ENCODE measurements at places on chromosomes 4 and X.

- DNase-seq, result no peak
Observed at GRCh38 chr4:7761312-7761711, 178.3 kb downstream of the AFAP1 start.

DNA sequence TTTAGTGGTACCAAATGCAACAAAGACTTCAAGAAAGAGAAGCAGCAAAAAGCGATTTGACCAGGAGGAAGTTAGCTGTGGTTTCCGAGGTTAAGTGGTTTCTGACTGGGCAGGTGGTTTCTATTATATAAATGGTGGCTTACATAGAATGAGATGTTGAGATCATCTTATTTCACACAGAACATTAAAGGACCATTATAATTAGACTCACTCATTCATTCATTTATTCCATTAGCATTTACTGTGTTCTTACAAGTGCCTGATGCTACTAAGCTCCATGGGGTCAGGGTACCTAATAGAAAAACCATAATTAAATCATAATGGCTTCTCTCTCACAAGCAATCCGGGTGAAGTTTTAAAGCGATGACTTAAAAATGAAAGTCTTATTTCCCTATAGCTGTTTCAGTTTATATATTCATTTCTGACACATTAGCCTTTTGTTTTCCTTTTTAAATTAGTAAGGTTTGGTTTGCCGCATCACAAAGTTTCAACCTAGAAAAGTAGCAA is 10.6 kb downstream of the TSPAN6 start:
- no peak for DNase-seq

GRCh38 chr4:102437111-102437510 is 64.0 kb upstream of the NFKB1 start:
- no peak for DNase-seq

DNA sequence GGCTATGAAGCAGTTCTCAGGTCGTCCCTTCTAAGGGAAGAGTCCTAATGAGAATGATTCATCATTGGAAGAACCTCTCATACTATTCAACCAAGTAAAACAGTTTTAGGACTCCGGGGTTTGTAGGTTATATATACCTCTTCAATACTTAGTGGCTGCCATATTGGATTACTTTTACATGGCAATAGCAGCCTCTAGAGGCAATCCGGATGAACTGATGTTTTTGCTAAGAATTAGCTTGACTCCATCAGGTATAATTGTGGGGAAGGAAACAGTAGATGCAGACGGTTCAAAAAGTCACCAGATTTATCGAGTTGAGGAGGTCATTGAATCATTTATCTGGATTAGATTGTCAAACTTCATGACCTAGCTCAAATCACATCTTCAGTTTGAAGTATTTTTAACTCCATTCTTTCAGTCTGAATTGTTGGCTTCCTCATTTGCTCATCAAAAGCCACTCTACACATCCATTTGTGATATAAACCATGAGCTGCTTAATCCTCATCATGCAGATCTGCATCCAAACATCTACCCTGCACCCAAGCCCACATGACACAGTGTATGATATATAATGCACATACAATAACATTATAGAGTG is 28.4 kb downstream of the GUCY1B1 start:
- DNase-seq, result no peak

DNA sequence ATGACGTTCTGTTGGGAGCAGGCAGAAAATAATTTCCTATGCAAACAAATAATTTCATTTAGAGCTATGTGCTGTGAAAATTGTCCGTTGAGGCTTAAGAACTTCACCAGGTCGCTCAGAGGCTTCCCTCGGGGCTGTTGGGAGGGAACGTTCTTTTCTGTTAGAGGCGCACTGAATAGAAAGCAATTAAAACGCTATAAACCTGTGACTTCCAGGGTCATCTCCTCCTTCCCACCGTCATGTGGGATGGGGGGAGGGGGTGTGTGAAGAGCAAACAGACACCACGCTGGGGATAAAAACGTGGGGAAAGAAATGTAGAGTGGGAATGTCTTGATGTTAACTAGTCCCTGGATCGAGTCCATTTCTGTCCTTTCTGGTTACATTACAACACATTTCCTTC is 35.2 kb upstream of the ZNF518B start:
- no peak for DNase-seq

DNA sequence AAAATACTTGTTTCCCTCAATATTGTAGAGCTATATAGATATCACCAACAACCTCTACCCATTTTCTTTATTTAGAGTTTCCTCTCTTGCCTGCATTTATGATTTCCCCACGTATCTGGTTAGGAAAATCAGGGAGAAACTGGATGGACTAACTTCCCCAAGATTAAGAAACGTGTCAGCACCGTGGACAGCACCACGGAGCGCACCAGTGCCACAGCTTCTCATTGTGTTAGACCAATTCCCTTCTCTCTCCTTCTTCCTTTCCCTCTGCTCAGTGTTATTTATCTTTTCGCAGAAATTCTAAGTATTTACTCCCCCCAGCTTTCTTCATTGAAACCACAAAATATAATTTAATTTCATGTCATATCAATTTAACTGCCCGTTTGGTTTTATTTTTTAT is 568.6 kb upstream of the BOD1L1 start:
- DNase-seq, result peak; percentile 20

DNA sequence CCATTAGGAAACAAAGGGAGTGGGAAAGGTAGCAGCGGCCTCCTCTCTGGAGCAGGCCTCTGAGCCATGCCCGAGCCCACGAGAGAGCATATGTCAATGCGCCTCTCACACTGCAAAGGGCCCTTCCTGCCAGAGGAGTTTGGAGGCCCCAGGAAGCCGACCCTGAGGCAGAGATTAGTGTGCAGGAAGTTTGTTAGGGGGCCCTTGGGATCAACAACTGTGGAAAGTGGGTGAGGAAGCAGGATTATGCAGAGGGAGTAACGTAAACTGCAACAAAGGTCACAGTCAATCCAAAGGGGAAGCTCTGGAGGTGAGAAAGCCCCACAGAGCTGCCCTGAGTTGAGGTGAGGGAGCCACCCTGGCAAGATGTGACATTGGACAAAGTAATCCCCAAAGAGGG is 17.4 kb downstream of the RTL5 start:
- no peak for DNase-seq

DNA sequence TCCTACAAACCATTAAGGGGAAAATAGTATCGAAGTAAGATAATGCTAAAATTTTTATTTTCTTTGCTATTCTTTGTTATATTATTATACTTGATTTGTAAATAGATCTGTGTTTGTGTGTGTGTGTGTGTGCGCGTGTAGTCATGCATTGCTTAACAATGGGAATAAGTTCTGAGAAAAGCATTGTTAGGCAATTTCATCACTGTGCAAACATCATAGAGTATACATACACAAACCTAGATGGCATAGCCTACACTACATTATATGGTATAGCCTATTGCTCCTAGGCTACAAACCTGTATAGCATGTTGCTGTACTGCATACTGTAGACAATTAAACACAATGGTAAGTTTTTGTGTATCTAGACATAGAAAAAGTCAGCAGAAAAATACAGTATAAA is 17.1 kb downstream of the MTTP start:
- DNase-seq, result no peak

DNA sequence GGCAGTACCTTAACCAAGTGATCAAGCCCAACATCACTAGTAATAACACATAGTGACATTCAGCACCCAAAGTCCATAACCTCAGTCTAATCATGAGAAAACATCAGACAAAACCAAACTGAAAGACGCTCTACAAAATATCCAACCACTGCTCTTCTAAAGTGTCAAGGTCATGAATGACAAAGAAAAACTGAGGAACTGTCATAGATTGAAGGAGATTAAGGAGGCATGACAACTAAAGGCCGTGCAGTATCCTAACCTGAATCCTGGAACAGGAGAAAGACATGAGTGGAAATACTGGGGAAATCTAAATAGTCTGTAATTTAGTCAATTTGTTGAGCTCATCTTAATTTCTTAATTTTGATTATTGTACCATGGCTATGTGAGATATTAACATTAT is 38.2 kb upstream of the EXOC1L start:
- DNase-seq, result no peak

DNA sequence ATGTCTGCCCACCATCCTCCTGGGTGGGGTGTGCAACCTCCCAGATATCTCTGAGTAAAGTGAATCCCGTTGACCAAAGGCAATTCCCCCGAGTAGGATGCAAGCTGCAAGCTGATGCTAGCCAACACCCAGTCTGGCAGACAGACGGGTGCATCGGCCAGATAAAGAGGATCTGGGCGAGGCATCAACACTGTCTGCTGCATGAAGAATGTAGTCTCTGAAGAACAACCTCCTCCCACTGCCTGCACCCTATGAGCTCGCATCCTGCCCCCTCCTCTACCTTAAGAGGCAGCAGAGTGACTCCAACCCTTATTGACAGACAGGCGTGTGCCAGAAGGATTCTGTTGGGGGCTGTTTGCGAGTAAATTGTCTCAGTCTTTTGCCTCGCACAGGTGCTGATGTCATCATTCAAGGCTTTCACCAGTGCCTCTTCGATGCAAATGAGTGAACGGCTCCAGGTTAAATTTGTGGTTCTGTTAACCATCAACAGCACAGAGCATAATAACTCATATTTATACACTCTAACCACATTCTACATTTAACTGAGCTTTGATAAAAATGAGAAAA is 546.9 kb downstream of the BCOR start:
- no peak for DNase-seq

GRCh38 chr4:95213366-95213765 is 335.4 kb downstream of the UNC5C start:
- no peak for DNase-seq

DNA sequence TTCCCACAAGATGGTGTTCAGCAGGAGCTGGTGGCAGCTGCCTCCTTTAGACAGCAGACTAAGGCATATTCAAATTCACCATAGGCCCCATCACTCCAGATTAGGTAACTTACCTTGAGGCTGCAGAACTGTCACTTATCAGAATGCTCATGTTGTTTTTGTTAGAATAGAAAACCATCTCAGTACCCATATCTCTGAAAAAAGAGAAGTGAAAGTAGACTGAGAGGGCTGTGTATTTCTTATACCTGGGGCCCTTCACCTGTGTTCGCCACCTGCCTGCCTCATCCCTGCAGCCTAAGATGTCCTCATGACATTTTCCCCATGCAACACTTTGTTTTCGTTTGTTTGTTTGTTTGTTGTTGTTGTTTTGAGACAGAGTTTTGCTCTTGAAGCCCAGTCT is 32.9 kb upstream of the SPRY1 start:
- no peak for DNase-seq

- DNase-seq, result no peak
Observed at GRCh38 chr4:128840711-128841318, 31.3 kb downstream of the JADE1 start.
